ENCODE measurements at places on chromosomes 13 and 19. TPM values are rescaled to one million over a fixed set of nuclear protein-coding genes. Genes with fewer than 3 reads are reported as not detected.

GRCh38 chr13:30105381-30105780, 202.0 kb downstream of the KATNAL1 start:
- H3K4me3 ChIP-seq, result no peak overlapping the region
- DNase-seq, result peak; percentile 39
- no peaks in the 10 kb centered on the region for H3K27me3 ChIP-seq
- no peaks in the 10 kb centered on the region for H3K36me3 ChIP-seq
- H3K4me1 ChIP-seq, result no peaks in the 10 kb centered on the region
- no peak overlapping the region for H3K27ac ChIP-seq

DNA sequence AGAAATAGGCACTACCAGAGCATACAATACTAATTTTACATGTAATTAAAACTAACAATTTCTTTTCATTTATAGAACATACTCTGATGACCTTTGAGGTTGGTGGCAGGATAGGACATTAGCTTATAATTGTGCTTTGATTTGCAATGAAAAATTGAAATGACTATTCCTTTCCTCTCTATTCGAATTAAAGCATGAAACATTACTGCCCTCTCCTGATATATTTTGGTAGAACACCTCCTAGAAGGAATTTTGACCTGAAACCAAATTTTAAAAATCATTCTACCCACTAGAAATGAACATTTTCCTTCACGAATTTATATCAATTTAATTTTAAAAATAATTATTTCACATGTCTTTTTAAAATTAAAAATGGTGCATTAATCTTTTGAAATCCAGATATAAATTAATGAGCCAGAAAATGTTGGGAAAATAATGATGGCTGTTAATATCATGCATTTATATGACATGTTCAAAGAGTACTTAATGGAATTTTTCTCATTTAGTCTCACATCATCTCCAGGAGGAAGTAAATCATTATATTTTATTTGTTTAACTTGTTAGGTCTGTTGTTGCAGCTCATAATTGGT, 556.3 kb upstream of the ARGLU1 start:
- H3K4me1 ChIP-seq, result no peaks in the 10 kb centered on the region
- H3K4me3 ChIP-seq, result no peak overlapping the region
- DNase-seq, result no peak
- no peaks in the 10 kb centered on the region for H3K27me3 ChIP-seq
- H3K36me3 ChIP-seq, result no peaks in the 10 kb centered on the region

The MUC16 gene
- total RNA-seq, result 2.6 TPM

DNA sequence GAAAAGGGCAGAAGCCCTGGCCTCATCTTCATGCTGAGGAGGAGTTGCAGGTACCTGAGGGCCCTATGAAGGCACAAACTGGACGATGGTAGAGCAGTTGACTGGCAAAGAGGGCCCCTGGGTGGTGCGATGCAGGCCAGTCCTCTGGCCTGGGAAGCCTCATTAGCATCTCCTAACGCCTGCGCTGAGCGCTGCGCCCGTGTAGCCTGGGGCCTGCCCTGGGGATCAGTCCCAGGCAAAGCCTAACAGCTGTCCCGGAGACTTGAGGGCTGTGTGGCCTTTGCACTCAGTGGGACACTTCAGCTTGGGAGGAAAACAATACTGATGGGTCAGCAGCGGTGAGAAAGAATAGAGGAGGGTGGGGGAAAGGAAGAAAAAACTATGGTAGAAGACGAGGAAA, 187.7 kb downstream of the RAP2A start:
- no peaks in the 10 kb centered on the region for H3K27me3 ChIP-seq
- peak overlapping the region; percentile 20 for H3K4me3 ChIP-seq
- H3K4me1 ChIP-seq, result no peaks in the 10 kb centered on the region
- DNase-seq, result no peak

The OR7A5 gene
- total RNA-seq, result 3.7 TPM

The PGLYRP2 gene
- total RNA-seq, result 43.7 TPM

DNA sequence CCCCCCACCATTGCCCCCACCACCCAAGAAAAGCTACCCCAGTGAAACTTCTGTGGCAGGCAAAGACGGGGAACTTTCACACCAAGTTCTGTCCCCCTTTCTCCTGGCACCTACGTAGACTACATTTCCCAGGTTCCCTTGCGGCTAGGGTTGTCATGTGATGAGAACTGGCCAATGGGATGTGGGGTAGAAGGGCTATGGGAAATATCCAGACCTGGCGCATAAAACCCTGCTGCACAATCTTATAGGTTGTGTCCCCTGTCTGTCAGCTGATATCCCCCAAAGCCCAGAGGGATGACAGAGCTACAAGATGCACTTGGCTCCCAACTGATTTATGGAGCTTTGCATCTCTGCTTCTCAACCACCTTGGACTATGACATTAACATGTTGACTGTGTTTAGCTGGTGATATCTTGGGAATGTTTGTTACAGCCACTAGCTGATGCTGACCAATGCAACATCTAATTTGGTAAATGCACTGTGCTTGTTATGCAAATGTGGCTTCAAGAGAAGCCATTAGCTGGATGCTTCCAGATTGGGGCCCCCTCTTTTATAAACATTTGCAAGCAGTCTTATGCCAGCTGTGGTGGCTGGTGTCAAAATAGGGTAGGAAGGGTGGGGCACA, 6.1 kb downstream of the SH2D3A start:
- no peak overlapping the region for H3K27ac ChIP-seq
- no peaks in the 10 kb centered on the region for H3K36me3 ChIP-seq
- no peaks in the 10 kb centered on the region for H3K4me1 ChIP-seq

- H3K4me1 ChIP-seq, result peaks cover 15% of the 10 kb centered on the region
- no peak for DNase-seq
- H3K4me3 ChIP-seq, result no peak within 1 kb of the TSS
- no peaks in the 10 kb centered on the region for H3K27me3 ChIP-seq
These were observed at the start of gene PRX for GRCh38 chr19:40413291-40413845. TSS of gene PRX (minus strand) at chr19:40413378. CDS start at chr19:40407932, 5,446 bp downstream.

The GPR4 gene
- 0.81 TPM for total RNA-seq

DNA sequence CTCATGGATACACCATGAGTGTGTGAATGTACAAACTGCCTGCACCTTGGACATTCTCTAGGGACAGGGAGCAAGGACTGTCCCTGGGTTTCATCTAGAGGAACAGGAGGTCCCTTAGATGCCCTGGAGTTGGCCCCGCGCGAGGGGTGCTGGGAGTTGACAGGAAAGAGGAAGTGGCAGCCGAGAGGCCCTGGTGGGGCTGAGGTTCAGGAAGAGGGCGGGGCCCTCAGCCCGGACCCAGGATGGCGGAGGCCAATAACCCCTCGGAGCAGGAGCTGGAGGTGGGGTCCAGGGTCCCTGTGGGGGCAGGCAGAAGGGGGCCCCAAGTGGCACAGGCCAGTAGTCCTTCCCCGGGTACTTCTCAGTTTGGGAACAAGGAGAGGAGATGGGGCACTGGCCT, 6.9 kb downstream of the PKN1 start:
- peaks cover 12% of the 10 kb centered on the region for H3K4me1 ChIP-seq
- no peak overlapping the region for H3K4me3 ChIP-seq
- H3K36me3 ChIP-seq, result no peaks in the 10 kb centered on the region
- DNase-seq, result peak; percentile 45
- H3K27ac ChIP-seq, result no peak overlapping the region
- no peaks in the 10 kb centered on the region for H3K27me3 ChIP-seq

The PRKCG gene
- total RNA-seq, result 10.6 TPM

The PET100 gene
- total RNA-seq, result 26.9 TPM

- DNase-seq, result no peak
- peak overlapping the region; percentile 97 for H3K27ac ChIP-seq
- H3K4me1 ChIP-seq, result peaks cover 15% of the 10 kb centered on the region
- no peaks in the 10 kb centered on the region for H3K36me3 ChIP-seq
- H3K27me3 ChIP-seq, result no peaks in the 10 kb centered on the region
These were observed 800 bp downstream of the ELL start for GRCh38 chr19:18520848-18521691.

The CEACAM1 gene
- 13.7 TPM for total RNA-seq

The ZNF470 gene
- 11.0 TPM for total RNA-seq

DNA sequence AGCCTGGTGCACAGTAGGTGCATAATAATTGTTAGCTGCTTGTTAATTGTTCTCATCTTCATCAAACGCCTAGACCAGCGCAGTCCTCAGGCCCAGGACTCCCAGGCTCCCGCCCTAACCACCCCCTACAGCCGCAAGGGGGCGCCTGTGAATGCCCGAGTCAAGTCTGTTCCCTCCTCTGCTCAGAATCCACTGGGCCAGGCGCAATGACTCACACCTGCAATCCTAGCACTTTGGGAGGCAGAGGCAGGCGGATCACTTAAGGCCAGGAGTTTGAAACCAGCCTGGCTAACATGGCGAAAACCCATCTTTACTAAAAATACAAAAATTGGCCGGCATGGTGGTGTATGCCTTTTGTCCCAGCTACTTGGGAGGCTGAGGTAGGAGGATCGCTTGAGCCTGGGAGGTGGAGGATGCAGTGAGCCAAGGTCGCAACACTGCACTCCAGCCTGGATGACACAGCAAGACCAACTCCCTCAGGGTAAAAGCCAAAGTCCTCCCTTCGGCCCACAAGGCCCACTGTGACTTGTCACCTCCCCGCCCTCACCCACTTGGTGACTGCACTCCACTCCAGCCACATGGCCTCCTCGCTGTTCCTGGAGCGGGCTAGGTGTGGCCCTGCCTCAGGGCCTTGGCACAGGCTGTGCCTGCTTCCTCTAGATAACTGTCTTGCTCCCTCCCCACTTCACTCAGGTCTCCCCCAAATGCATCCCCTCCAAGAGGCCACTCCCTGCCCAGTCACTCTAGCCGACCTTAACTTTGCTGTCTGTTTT, 9.1 kb downstream of the ZNF653 start:
- H3K27me3 ChIP-seq, result no peaks in the 10 kb centered on the region
- DNase-seq, result peak; percentile 61
- H3K4me1 ChIP-seq, result peaks cover 25% of the 10 kb centered on the region
- H3K27ac ChIP-seq, result no peak overlapping the region
- no peaks in the 10 kb centered on the region for H3K36me3 ChIP-seq
- H3K4me3 ChIP-seq, result no peak overlapping the region

DNA sequence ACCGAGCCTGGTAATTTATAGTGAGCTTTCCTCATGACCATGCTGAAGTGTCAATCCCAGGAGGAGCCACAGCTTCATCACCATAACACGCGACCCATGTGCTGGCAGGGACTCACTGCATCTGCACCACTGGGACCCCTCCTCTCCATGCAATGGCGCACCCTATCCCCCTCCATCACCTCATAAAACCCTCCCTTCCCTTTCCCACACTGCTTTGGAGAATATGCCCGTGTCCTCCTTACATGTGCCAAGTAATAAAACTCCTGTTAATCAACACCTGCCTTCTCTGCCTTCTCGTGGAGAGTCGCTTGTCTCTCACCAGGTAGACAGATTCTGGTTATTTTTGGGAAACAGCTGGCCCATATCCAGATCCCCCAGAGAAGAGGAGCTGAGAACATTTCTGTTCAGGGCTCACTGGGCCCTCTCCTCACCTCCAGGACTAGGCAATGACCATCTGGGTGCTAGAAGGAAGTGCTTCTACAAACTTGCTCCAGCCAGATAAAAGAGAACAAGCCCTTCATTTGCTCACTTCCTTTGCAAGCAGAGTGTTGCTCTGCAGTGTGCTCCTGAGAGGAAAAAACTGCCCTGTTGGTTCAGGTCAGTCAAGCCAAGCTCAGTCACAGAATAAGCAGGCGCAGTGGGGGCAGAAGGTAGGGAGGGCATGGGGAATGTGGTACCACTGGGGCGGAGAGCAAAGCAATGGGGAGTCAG, 894.3 kb downstream of the UQCRFS1 start:
- no peaks in the 10 kb centered on the region for H3K36me3 ChIP-seq
- no peak overlapping the region for H3K27ac ChIP-seq
- H3K4me1 ChIP-seq, result peaks cover 5% of the 10 kb centered on the region
- no peaks in the 10 kb centered on the region for H3K27me3 ChIP-seq

DNA sequence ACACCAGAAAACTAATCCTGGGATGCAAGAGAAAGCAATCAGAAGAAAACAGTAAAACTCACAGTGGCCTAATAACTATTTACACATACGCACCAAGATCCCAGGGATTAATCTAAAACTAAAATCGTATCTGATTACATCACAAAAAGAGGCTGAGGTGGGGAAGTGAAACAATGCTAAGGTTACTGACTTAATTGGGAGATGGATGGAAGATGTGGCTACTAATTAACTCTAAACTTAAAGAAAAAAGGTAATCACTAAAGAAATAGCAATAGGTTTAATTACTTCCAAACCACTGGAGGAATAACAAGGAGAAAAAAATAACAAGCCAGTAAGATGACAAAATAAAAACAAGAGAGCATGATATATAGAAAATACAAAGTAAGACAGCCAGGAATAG, 50.4 kb downstream of the NUFIP1 start:
- H3K4me3 ChIP-seq, result no peak overlapping the region
- no peak for DNase-seq
- H3K27me3 ChIP-seq, result no peaks in the 10 kb centered on the region

The PSG4 gene
- not detected for total RNA-seq

The RASAL3 gene
- total RNA-seq, result 2.7 TPM

DNA sequence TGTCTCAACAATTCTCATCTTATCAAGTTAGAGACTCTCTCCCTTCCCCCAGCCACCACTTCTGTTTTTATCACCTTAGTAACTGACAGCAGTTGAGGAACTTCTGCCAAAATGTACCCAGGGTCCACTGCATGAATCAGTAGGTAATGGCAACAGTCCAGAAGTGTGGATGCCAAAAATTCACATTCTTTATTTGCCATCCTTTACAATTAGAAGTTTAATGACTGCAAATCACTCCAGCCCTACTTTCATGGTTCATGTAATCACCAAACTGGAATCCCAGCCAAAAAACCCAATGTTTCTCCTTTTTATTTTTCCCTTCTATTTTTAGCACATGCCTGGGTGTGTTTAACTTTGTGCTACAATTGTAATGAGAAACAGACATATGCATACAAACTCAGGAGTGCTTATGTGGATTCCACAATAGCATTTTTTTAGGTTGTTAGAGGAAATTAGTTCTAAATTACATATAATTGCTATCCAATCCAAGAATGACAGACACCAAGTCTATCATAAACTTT, 243.5 kb downstream of the RGCC start:
- no peak overlapping the region for H3K4me3 ChIP-seq
- H3K27me3 ChIP-seq, result no peaks in the 10 kb centered on the region
- DNase-seq, result no peak
- no peak overlapping the region for H3K27ac ChIP-seq
- H3K4me1 ChIP-seq, result no peaks in the 10 kb centered on the region

DNA sequence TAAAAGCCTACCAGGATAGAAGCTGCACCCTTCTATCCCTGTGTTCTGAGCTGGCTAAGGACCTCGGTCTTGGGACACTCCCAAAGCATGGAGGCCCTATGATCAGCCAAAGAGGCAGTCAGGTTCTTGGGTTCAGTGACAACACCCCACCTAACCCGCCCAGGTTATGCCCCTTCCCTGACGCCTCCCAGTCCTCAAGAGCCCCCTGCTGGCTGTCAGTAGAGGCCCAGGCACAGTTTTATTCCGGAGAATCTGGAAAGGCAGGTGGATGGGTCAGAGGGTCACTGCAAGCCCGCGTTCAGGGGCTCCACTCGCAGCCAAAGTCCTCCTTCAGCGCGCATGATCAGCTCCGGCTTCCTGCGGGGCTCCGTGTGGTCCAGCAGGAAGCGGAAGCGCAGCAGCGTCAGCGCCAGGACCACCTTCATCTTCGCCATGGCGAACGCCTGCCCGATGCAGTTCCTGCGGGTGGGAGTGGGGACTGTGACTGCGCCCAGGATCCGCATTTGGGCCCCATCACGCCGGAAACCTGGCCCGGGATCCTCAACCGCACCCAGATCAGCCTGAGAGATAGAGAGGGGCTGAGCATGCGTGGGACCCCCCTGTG, 22.3 kb downstream of the OR10H3 start:
- no peaks in the 10 kb centered on the region for H3K27me3 ChIP-seq
- no peaks in the 10 kb centered on the region for H3K36me3 ChIP-seq
- DNase-seq, result no peak
- peak overlapping the region; percentile 24 for H3K4me3 ChIP-seq
- no peaks in the 10 kb centered on the region for H3K4me1 ChIP-seq
- no peak overlapping the region for H3K27ac ChIP-seq

The CACNG7 gene
- total RNA-seq, result 0.81 TPM

The NUMBL gene
- total RNA-seq, result 52.1 TPM
